ENCODE measurements at places on chromosomes 6 and 20. TPM values are rescaled to one million over a fixed set of nuclear protein-coding genes. Genes with fewer than 3 reads are reported as not detected.

DNA sequence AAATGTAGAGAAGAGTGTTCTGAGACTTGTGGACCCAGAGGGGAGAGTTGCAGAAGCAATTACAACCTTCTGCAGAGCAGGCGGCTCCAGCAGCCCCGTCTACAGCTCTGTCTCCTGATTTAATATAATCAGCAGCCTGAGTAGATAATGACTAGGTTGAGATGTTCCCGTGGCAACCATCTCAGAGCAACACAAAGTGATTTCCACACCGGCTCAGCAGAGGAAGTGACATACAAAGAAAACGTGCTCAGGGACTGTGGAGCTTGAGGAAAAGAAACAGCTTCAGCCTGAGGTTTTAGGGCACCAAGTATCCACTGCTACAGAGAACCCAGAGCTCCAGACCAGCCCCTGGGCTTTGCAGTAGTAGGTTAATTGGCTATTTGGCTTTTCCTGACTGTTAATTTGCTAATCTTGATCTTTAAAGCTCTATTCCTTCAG is 136.4 kb downstream of the MTFR2 start:
- H3K36me3 ChIP-seq = no peaks in the 10 kb centered on the region
- peak overlapping the region; percentile 50 for H3K27ac ChIP-seq
- H3K4me3 ChIP-seq = no peak overlapping the region
- H3K27me3 ChIP-seq = no peaks in the 10 kb centered on the region

DNA sequence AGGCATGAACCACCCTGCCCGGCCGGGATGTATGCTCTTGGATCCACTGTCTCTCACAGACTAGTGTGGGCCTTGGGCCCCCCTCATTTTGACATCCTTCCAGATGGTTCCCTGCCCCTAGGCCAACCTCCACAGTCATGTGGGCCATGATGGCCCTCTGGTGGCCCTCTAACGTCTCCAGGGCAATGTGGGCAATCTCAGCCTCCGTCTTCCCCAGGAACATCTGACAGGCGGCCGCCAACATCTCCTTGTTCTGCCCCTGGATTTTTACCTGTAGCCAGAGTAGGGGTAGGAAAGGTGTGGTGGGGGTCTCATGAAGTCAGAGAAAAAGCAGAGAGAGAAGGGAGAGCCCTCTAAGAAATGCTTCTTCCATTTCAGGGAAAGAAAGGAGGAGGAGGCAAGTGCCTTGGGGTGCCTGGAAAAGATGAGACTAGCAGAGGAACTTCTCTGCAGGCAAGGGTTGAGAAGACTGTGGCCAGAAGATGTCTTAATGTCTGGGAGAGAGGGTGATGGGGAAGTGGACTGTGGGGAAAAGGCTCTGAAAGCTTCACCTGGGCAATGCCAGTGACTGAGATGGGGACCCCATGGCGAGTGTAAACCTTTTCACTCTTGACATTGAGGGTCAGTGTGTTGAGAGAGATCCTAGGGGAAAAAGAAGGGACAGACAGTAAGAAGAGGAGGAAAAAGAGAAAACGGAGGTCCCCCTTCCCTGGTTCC is 1.3 kb downstream of the FLOT1 start:
- H3K27ac ChIP-seq = peak overlapping the region; percentile 96
- H3K4me1 ChIP-seq = peaks cover 64% of the 10 kb centered on the region
- peaks cover 38% of the 10 kb centered on the region for H3K36me3 ChIP-seq
- no peaks in the 10 kb centered on the region for H3K27me3 ChIP-seq
- peak overlapping the region; percentile 79 for H3K4me3 ChIP-seq

GRCh38 chr6:169223006-169223405 is 30.6 kb downstream of the THBS2 start:
- H3K27ac ChIP-seq = no peak overlapping the region
- H3K4me3 ChIP-seq = no peak overlapping the region
- H3K27me3 ChIP-seq = no peaks in the 10 kb centered on the region
- no peak for DNase-seq
- H3K36me3 ChIP-seq = peaks cover 75% of the 10 kb centered on the region

DNA sequence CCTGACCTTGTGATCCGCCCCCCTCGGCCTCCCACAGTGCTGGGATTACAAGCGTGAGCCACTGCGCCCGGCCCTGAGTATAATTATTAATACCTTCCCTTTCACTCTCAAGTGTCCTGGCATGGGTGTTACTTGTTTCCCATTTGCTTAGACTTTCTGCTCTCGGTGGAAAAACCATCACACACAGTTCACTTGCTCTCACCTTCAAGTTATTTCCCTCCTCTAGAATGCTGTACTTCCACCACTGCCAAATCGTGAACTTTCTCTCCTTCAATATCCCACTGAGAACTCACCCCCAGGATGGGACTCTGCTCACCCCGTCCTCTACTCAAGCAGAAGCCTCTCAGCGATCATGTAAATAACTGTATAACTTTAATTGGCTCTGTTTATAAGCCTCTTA is 4.6 kb upstream of the HIVEP1 start:
- no peaks in the 10 kb centered on the region for H3K36me3 ChIP-seq
- H3K4me1 ChIP-seq = peaks cover 30% of the 10 kb centered on the region
- H3K27ac ChIP-seq = peak overlapping the region; percentile 99
- no peak overlapping the region for H3K4me3 ChIP-seq
- H3K27me3 ChIP-seq = no peaks in the 10 kb centered on the region

GRCh38 chr6:92538926-92539325 is 880.4 kb downstream of the EPHA7 start:
- no peaks in the 10 kb centered on the region for H3K36me3 ChIP-seq
- no peaks in the 10 kb centered on the region for H3K27me3 ChIP-seq
- no peaks in the 10 kb centered on the region for H3K4me1 ChIP-seq
- H3K4me3 ChIP-seq = no peak overlapping the region
- no peak for DNase-seq

GRCh38 chr20:21272679-21273078 is 30.5 kb upstream of the XRN2 start:
- H3K27ac ChIP-seq = no peak overlapping the region
- no peak for DNase-seq
- H3K4me3 ChIP-seq = no peak overlapping the region
- no peaks in the 10 kb centered on the region for H3K4me1 ChIP-seq
- H3K27me3 ChIP-seq = peaks cover 12% of the 10 kb centered on the region

GRCh38 chr20:35597186-35597585 is 18.4 kb upstream of the SPAG4 start:
- H3K27ac ChIP-seq = no peak overlapping the region
- no peak overlapping the region for H3K4me3 ChIP-seq
- no peaks in the 10 kb centered on the region for H3K36me3 ChIP-seq
- DNase-seq = no peak

- no peak overlapping the region for H3K27ac ChIP-seq
- no peaks in the 10 kb centered on the region for H3K4me1 ChIP-seq
- no peak for DNase-seq
- H3K27me3 ChIP-seq = peaks cover 14% of the 10 kb centered on the region
- no peak overlapping the region for H3K4me3 ChIP-seq
- no peaks in the 10 kb centered on the region for H3K36me3 ChIP-seq
Observed at GRCh38 chr6:168432196-168432595, 8.8 kb upstream of the SMOC2 start.

The AIF1 gene
- total RNA-seq = 2.6 TPM

The TREML1 gene
- not detected for total RNA-seq

The RHAG gene
- total RNA-seq = not detected
